Head of caudate nucleus (tissue), 42 donors: ENCODE measurements at places on chromosomes 3 and 15.

DNA sequence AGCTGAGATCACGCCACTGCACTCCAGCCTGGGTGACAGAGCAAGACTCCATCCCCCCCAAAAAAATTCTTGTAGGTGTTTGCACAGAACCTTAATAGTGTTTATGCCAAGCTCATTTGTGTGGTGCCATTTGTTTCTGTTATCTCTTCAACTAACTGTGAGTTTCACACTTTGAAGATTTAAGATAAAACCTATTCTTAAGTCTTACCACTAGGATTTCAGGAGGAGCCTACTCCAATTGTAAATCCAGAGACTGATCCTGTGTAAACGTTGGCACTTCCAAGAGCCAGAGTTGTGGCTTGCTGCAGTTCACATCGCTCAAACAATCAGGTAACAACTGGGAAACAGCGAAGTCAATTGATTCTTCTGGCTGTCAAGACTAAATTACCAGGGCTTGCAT is 242.4 kb upstream of the SATB1 start:
- no peak for DNase-seq

DNA sequence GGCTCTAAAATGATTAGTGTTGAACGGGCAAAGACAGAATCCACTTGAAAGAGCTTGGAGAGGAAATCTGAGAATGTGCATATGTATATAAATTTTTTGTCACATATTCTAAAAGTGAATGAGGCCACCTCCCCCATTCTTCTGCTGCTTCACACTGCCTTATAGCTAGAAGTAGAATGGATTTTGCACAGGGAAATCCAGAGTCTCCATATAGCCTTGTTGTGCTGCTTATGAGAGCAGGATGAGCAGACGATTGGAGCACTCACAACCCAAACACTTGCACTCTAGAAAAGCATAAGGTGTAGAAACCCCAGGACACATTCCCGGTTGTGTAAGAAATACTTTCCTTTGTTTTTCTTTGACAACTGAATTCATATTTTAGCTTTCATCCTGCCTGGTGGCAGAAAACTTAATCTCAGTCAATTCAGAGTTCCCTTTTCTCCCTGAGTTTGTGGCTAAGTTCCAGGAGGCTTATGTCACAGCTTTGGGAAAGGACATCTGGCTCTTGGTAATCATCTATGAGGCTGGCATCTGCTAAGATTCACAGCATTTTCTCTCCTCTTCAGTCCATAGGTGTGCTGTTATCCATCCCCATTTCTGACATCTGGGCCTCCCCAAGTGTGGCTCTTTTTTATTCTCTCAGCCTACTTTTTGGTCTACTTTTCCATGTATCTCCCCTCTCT is 188.4 kb upstream of the PFN2 start:
- no peak for DNase-seq

DNA sequence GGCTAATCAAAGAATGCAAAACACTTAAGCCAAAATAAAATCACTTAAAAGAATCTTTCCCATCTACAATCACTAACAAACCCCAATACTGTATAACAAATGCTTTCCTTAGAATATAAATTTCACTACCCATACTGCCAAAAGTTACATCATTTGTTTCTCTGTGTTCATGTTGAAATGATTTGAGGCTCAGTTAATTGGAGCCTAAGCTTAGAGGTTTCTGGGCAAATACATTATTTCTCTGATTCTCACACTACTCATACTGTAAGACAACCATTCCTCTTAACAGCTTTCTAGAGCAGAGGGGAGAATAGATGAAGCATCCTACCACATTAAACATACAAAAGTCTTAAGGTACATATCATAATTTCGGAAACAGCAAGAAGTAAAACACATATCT is 2.1 kb downstream of the RIOX2 start:
- no peak for DNase-seq

GRCh38 chr3:84960581-84960980 is 1.8 kb downstream of the CADM2 start:
- DNase-seq: peak; percentile 16

GRCh38 chr15:94596707-94597106 is 365.3 kb downstream of the MCTP2 start:
- no peak for DNase-seq

GRCh38 chr15:29678504-29679034 is 143.7 kb downstream of the TJP1 start:
- DNase-seq: no peak

DNA sequence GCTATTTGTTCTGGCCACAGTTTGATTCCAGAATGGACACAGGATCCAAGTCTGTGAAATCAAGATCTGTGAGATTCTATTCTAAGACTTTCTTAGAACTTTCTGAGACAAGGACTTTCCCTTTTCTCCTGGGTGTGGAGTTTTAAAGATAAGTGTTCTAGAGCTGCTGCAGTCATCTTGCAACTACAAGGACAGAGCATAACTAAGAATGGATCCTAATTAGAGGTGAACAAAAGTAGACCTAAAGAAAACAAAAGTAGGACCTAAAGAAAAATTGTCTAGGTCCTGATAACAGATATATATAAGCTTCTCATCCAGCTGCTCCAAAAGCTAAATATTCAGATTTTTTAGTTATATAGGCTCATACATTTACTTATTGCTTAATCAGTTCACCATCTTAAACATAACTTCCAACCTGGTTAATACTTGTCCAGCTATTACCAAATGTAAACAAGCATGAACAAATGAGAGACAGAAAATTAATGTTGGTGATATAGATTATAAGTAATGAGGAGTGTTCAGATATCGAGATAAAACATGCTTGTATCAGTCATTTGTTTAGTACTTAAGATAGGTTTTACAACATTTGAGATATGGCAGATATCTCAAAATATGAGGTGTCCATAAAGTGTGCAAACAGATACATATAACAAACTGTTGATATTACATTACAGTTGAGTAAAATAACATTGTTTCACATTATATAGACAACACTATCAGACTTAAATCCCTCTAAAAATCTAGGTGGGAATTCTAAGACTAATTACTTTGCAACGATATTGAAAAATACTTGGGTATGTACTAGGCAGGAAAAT is 75.1 kb downstream of the CD200 start:
- DNase-seq: no peak
